ENCODE measurements at places on chromosomes 3 and 15.

DNA sequence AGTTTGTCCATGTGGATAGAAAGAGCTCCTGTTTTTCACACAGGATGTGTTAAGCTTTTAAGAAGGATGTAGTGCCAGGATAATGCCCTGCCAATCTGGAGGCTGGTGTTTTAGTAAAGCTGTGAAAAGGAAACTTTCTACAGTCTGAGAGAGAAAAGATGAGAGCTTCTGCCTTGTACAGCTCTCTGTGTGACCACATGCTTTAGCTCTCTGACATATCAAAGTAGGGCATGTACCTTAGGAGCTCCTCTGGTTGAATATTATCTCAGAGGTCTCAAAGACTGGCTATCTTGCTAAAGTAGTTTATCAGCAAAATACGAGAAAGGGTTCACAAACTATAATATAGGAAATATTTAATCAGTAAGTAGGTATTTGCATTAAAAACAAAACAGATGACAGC is 30.4 kb downstream of the CDIN1 start:
- no peak for DNase-seq

- peak; percentile 95 for DNase-seq
Observed at GRCh38 chr3:59049671-59050331, at the start of gene CFAP20DC. Gene CFAP20DC (minus strand): TSS chr3:59050025. CDS start chr3:59049631, 394 bp downstream.

- no peak for DNase-seq
Observed at GRCh38 chr15:22989576-22990477, 9.7 kb upstream of the CYFIP1 start.

GRCh38 chr15:81182756-81183438 is 13.8 kb upstream of the IL16 start:
- no peak for DNase-seq

- no peak for DNase-seq
Observed at GRCh38 chr3:158405507-158405906, 165.5 kb upstream of the MLF1 start.

GRCh38 chr15:75114796-75115195 is 86.9 kb upstream of the C15orf39 start:
- no peak for DNase-seq

- no peak for DNase-seq
Observed at GRCh38 chr3:73813692-73814292, 189.1 kb upstream of the PDZRN3 start.

DNA sequence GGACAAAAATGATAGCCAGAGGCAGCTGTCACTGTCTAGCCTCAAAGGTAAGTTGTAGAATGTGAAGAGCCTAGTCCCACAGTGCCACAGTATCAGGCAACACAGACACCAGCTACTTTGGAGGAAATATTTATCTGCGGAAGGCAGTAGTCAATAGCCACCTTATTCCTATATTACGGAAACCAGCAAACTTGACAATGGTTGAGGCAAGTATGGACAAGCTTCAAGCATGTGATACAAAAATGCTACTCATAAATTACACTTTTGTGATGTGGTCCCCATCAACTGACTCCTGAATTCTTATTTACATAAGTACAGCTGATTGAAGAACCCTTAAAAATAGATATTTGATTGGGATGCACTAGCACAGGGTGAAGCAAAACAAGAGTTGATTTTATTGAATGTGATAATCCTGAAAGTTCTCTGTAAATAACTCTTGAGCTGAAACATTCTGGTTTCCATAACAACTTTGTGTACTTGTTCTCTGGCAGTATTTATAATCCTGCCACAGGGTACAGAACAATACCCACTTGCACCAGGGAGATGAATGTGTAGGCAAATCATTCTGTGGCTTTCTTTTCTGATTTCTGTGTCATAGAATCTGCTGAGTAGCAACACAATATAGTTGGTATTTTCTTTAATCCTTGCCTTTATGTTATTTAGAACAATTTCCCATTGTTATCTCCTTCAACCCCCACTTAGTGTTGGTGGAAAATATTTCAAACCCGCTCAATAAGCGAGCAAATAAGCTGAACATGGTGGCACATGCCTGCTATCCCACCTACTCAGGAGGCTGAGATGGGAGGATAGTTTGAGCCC is at the start of gene ANKUB1:
Gene ANKUB1 (minus strand): TSS at position 103 of the 819 bp plus-strand sequence. CDS start 188 bp downstream, outside the sequence.
- DNase-seq: no peak

DNA sequence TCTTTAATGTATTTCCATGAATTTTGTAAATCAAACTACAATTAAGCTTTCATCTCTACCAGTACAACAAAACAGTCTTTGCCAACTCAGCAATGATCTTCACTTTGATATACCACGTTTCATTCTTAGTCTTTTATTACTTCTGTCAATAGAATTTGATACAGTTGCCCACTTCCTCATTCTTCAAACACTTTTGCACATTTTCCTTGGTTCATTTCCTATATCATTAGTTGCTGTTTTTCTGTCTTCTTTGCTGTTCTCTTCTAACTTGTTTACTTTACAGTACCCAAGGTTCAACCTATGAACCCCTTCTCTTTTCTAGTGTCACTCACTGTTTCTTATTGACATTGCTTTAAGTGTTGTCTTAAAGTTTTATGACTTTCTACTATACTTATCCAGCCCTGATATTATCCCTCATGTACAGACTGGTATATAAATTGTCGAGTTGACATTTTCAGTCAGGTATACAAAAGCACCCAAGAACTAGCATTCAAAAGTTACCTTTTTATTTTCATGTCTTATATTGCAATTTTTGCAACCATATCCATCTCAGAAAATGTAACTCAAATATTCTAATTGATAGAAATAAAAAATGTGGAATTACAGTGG is 903.1 kb downstream of the NSUN3 start:
- no peak for DNase-seq

DNA sequence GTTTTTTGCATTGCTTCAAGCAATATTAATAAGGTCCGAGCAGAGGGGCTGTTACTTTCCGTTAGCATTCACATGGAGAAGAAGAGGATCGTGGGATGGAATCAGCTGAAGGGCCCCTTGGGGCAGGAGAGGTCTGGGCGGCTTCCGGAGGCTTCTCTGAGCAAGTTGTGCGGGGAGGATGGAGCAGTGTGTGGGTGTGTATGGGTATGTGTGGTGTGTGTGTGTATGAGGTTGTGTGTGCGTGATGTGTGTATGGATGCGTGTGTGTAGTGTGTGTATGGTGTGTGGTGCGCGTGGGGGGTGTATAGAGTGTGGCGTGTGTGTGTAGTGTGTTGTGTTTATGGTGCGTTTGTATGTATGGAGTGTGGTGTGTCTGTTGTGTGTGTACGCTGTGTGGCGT is 25.8 kb downstream of the GABRA5 start:
- no peak for DNase-seq

DNA sequence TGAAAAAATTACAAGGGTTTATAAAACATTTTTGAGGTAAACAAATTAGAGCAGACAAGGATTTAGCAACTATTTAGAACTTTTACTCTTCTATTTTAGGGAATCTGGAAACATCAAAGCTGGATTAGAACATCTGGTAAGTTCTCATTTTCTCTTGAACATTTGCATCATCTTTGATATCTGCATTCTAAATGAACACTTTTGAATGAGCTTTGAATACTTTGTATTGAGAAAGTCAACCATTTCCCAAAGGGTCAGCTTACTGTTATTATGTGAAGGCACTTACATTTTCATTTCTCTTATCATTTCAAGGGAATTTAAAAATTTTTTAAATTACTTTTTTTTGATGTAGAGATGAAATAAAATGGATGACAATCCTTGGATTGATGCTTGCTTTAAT is 188.1 kb downstream of the RSRC1 start:
- no peak for DNase-seq

GRCh38 chr3:126394179-126394976 is at the start of gene CFAP100:
Gene CFAP100 (plus strand): TSS chr3:126394909. CDS start chr3:126396001, 1,092 bp downstream.
- peak; percentile 4 for DNase-seq

GRCh38 chr3:71149959-71150954 is 433.3 kb downstream of the FOXP1 start:
- no peak for DNase-seq

DNA sequence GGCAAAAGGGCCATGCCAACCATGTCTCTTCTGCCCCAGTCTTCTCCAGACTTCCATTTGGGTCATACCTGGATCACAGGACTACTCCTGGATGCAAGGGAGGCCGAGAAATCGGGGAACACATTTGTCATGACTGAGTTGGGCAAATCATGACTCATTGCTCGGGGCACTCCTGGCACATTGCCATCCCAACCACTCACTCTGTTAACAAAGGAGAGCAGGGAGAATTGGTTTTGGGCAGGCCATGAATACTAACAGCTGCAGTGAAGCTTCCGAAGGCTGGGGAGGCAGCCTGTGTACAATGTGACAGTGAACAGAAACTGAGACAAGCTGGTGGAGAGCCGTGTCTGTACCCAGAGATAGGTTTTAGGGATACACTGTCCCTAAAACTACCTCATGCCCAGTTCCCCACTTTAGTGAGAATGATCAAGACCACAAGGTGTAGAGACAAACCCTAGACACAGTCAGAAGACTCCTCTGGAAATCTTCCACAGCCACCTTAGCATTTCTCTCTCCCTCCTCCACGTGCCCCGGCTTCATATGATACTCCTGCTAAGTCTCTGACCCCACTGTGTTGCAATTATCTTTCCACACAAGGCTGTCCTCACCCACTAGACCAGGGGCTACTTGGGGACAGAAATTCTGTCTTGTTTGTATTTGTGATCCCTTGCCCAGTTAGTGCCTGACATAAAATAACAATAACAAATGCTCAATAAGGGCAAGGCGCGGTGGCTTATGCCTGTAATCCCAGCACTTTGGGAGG is 10.5 kb upstream of the BUB1B start:
- peak; percentile 53 for DNase-seq

GRCh38 chr3:64741341-64741740 is 53.5 kb upstream of the ADAMTS9 start:
- DNase-seq: peak; percentile 32

DNA sequence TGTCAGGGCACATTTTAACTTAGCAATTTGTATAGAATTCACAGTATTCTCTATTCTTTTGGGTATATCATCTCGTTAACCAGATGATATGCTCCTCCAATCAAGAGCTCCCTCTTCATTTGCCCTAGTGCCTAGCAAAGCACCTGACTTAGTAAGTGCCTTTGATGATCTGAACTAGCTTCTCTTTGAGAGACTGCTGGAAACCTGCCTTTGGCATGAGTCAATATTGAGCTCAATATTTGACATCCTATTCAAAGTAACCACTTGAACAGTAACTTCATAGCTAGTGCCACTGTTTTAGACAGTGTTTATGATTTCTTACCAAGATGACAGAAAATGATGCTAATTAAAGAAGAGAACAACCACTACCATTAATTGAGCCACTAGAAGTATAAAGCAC is 696.3 kb upstream of the UBE2E2 start:
- no peak for DNase-seq

GRCh38 chr15:65993236-65993635 is 123.9 kb downstream of the RAB11A start:
- DNase-seq: no peak

GRCh38 chr3:31777092-31777491 is 204.0 kb downstream of the OSBPL10 start:
- DNase-seq: no peak

GRCh38 chr3:61629442-61629841 is 68.1 kb downstream of the PTPRG start:
- no peak for DNase-seq

DNA sequence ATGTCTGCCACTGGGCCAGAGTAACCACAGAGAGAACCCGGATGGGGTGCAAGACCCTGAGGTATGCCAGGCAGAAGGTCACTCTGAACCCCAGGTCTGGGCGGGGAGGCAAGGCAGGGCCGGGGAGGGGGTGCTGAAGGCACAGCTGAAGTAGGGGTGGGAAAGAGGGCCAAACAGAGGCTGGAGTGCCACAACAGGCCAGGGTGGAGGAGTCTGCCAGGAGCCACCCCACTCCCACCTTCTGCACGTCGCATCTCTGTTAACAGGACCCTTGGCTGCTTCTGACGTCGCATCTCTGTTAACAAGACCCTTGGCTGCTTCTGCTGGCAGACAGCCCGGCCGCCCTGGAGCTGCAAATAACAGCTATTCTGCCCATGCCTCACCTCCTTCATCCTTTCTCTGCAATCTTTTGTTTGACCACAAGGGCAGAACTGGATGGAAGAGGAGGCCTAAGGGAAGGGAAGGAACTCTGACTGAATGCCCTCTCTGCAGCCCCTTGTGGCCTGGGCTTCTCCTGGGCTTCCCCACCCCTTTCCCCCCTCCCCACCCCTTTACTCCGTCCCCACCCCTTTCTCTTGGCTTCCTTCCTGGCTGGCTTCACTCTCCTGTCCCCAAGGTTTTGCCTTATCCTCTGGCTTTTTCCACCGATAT is 20.6 kb upstream of the FBLN2 start:
- DNase-seq: peak; percentile 40

GRCh38 chr3:183291497-183292031 is 38.5 kb downstream of the B3GNT5 start:
- DNase-seq: peak; percentile 71

DNA sequence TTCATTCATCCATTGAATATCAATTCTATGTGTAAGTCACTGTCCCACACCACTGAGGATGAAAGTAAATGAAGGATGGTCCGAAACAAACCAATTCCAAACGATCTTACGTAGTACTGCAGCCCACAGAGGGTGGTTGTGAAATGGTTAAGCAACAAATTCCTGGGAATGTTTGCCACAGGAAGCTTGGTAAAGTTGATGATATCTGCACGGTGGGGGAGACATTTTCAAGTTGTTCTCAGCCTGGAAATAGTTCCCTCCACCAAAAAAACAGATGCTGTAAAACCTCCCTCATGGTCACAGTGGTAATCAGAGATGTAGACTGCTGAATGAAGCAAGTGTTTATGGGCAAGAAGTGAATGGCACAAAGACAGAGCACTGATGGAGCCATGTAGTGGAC is 35.9 kb upstream of the BNC1 start:
- peak; percentile 84 for DNase-seq

DNA sequence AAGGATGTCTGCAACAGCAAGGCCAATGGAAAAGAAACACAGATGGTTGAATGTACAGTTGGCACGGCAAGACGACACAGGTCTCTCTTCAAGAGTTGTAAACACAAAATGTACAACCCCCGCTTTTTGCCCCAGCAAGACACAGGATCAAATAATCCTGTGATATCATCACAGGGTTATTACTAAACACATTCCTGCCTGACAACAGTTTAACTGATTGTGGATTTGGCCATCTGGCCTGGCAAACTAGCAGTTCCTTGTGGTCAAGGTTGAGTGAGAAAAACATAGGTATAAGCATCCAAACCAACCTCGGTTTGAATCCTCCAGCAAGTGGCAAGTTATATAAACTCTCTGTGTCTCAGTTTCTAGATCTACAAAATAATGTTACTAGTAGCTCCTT is 23.4 kb downstream of the PARP16 start:
- no peak for DNase-seq

- DNase-seq: no peak
Observed at GRCh38 chr3:114712728-114713492, 419.1 kb downstream of the TIGIT start.

DNA sequence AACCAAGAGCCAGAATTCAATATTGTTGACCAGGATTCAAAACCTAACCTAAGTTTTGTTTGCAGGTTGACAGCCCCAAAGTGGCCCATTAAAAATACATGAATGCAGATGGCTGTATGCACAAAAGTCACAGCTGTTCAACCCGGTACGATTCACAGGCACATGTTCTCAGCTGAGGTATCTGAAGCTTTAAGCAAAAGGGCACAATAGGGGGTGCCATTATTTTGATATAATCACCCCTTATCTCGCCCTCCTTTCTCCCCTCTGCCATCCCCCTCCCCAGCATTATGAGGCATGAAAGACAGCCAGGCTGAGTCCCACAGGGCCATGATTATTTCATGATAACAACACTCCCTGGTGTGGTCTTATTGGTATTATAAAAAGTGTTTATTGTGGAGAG is 264.9 kb downstream of the EBLN2 start:
- DNase-seq: no peak

- peak; percentile 3 for DNase-seq
Observed at GRCh38 chr3:60399292-60399691, 852.0 kb downstream of the FHIT start.

Measured in fibroblast of skin of right biceps (primary cell).